ENCODE measurements at places on chromosomes 4 and X.

DNA sequence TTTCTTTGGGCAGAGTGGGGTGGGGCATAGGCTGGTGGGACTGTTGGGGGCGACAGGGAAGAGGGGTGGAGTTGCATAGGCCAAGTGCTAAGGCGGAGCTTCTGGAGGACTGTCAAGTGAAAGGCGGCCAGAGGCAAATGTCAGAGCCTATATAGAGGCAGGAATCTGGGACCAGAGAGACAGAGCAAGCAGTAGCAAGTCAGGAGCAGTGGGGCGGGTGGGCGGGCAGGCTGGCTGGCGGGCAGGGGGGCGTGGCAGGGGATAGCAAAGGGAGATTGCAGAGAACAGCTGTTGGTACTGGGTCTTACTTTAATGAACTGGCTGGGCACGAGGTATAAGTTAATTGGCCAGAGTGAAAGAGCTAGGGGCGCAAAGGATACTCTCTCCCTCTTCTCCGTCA is 89.8 kb downstream of the RTL9 start:
- no peak for DNase-seq

- no peak for DNase-seq
These were observed 498.9 kb downstream of the INPP4B start for GRCh38 chr4:142347241-142347640.

DNA sequence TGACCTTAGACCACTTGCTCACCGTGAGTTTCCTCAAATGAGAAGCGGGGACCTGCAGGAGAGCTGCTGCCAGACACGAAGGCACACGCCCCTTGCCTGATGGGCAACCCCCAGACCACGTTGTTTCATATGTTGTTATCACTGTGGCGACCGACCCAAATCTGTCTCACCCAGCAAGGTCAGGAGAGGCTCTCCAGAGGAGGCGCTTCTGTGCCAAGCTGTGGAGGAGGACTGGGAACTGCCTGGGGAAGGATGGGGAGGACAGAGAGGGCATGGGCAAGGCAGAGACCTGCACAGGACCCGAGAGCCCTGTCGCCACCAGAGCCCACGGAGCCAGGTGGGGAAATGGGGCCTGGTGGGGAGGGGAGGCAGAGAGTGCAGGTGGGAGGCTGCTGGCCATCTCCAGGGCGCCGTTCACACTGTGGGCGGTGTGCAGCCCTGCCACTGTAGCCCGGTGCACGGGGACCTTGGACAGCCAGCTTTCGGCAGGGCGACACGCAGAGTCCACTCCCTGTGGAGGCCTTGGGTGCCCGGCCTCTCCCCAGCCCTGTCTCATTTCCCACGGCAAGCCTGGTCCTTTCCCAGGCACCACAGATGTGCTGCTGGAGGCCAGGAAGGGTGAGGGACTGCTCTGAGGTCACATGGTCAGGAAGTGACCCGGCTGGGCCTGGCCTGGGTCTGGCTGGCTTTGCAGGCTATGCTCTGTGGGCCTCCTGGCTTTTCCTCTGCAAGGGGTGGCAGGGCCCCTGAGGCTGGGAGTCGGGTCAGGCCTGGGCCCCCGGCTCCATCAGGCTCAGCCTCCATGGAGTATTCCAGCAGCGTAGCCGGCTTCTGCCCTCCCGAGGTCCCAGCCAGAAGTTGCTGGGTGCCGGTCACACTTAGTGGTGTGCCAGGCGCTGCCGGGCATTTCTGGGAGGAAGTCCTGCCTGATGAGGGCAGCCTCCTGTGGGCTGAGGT is 3.2 kb downstream of the HTRA3 start:
- no peak for DNase-seq

DNA sequence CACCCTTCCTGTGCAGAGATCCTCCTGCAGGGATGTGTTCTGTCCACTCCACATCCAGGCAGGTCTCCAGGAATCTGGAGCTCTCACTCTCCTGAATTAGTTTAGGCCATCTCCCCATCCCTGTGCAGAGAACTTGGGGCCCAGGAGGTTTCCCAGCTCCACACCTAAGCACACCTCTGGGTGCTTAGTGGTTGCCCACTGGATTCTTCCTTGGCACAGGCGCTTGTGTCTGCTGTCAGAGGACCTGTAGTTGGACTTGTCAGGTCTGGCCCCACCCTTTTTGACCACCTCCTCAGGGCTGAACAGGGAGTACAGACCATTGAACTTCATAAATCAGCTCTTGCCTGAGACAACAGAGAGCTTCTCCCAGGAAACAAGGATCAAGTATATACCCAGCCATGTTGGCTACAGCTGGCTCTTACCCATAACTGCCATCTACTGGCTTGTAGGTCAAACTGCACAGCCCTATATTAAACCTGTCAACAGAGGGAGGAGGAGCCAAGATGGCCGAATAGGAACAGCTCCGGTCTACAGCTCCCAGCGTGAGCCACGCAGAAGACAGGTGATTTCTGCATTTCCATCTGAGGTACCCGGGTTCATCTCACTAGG is 275.5 kb downstream of the PPARGC1A start:
- no peak for DNase-seq

Data from NCI-H187 treated with DMSO at 0.1 percent for 48 hours (cell line).